ENCODE measurements at places on chromosomes 4 and X. TPM values are rescaled to one million over a fixed set of nuclear protein-coding genes. Genes with fewer than 3 reads are reported as not detected.
A peak's percentile ranks its signal among the peaks of the same experiment; 100 is the strongest.

The DUSP21 gene
- not detected for total RNA-seq

The HAUS7 gene
- total RNA-seq = 18.5 TPM

The ZNF275 gene
- total RNA-seq = 6.5 TPM

The PLAC8 gene
- 2.2 TPM for total RNA-seq

The HAND2 gene
- 151 TPM for total RNA-seq

The LONRF3 gene
- total RNA-seq = 3.0 TPM

The UBE2D3 gene
- 261 TPM for total RNA-seq

The ARMCX4 gene
- 5.3 TPM for total RNA-seq

The PLXNA3 gene
- total RNA-seq = 23.2 TPM

The CCDC120 gene
- total RNA-seq = 1.4 TPM

The TGIF2LX gene
- not detected for total RNA-seq

DNA sequence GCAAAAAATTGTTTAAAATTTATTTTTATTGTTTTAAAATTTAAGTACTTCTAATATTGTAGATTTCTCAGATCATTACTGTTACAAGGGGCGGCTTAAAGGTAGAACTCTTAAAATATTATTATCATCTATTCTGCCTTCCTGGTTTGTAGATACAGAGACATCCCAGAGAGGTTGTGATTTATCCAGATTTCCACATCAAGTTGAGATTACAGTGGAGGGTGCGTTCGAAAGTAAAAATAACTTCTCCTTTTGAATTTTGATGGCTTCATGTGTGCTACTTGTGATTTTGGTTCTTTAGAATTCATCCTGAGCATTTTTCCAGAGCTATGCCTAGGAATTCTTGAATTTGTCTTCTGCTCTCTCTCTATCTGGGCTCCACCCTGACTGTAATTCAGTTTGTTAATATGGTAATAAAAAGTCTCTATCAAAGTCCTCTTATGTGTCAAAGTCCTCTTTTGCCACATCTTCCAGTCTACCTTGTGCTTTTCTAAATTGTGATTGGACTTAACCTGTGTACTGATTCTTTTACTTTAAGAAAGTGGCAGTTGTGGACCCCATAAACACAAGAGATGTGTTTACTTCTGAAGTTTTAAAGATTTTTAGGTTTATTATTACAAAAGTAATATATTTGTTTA lies 37.2 kb downstream of the CLCN3 start:
- no peak for DNase-seq

GRCh38 chr4:106624671-106625070 lies 256.1 kb upstream of the GIMD1 start:
- DNase-seq = no peak

GRCh38 chrX:68363984-68364383 lies 69.3 kb downstream of the OPHN1 start:
- no peak for DNase-seq

DNA sequence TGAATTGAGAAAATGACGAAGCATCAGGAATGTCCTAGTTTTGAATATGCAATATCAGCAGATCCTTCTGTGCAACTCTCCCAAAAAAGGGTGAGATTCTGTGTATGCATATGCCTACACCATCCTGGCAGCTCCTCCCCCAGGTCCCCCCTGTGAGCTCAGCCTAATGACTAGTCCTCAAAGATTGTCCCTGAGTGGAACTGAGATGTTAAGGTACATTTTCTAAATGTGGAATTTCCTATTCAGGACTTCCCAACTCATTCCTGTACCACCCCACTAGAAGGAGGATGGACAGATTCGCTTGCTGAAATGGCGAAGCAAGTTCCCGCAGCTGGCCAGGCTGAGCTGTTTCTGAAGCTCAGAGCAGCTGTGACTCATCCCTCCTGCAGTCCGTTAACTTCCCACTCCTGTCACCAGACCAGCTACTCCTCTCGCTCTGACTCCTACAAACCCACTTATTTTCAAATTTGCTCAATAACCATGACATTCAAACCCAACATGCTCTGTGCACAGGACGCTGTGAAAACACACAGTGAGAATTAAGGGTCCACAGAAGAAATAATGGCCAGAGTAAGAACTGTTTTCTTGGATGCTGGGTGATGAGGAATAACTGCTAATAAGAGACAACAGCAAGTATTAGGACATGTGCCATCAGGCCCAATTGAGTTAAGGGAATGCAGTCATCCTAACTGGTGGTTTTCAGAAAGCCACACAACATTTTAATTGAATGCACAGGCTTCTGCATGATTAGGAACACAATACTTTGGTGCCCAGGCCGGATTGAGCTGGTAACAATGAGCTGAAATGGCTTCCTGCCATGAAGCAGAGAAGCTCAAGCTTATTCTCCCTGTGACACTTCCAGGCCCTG lies 40.0 kb upstream of the IRF2 start:
- DNase-seq = peak; percentile 80

- DNase-seq = no peak
These were observed 236.5 kb downstream of the PARM1 start for GRCh38 chr4:75169427-75169826.

GRCh38 chr4:169271692-169272007 lies 894 bp upstream of the SH3RF1 start:
- DNase-seq = no peak

GRCh38 chr4:90071289-90072235 lies 55.6 kb upstream of the CCSER1 start:
- no peak for DNase-seq

- no peak for DNase-seq
These were observed 14.6 kb downstream of the SMIM20 start for GRCh38 chr4:25928379-25929297.

DNA sequence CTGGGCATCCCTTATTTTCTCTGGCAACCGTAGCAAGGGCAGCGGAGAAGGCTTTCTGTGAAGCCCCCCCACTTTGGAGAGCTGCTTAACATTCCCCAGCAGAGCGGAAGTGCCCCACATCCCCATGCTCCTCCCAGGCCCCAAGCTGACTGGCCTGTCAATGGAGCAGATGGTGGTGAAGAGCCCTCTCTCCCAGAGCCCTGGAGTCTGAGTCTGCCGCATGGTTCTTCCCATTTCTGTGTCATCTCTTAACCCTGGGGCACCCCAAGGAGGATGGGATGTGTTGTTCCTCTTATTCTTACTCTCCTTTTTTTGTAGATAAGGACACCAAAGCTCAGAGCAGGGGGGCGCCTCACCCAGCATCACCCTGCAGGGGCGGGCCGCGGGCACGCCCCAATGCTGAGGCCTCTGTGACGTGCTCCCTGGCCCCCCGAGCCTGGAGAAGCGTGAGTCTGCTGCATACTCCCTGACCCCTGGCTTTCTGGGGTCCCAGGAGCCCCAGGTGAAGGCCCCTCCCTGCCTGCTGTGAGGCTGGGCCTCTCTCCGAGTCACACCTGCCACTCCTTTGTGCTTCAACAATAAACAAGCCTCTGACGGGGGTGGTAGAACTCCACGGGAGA lies 35.9 kb downstream of the ADRA2C start:
- peak; percentile 20 for DNase-seq

- no peak for DNase-seq
These were observed 18.5 kb downstream of the GC start for GRCh38 chr4:71765350-71765749.

DNA sequence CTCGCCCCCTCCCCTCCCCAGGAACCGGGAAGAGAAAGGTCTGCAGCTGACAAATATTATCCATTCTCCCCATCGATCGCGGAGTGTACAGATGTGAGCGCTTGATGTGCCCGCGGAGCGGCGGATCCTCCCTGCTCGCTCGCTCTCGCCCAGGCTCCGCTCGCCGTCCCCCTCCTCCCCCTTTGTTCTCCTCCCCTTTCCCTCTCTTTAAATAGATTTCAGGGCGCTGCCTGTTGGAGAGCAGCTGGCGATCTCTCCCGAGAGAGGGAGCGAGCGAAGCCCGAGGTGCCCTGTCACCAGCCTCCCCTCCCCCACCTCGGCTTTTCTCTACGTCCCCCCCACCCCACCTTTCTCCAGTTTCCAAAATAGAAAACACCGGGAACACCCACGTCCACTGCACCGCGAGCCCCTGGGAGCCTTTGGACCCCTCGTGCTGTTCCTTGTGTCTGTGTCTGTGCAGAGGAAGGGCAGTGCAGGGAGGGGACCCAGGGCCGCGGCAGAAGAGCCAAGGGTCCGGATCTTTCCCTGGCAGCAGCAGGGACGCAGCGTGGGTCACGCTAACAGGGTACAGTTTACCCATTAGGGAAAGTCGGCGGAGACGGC lies 56.6 kb upstream of the BCOR start:
- no peak for DNase-seq

- DNase-seq = no peak
These were observed 37.6 kb downstream of the KIT start for GRCh38 chr4:54695337-54695736.

DNA sequence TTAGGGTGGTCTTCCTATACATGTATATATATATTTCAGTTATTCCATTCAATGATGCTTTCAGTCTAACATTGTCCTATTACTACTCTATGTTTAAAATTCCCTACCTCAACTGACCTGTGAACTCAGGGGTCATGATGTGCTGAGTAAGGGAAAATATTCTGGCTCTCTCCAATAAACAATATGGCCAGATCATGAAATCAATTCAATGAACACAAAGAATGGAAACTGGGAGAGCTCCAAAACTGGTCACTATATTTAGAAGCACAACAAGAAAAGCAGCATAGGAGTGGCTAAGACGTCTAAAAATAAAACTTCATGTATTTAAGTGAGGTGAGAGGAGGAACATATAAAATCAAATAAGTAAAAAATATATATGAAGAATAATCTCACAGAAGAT lies 304.5 kb downstream of the PPP3CA start:
- DNase-seq = no peak

DNA sequence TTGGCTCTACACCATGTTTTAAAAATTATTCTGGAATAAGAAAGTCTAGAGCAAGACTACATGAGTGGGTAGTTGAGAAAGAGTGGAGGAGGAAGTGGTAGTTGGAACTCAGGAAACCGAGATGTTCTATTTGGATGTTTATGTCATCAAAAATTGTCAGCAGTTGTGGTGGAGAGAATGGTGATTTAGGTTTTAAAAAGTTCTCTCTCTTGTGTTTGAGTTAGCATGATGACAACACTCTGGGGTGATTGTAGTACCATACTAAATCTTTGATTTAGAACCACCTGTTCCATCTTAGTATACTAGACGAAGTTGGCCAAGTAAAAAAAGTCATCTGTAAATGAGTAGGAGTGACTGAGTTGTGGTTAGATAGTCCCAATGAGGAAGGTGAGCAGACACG lies 40.7 kb downstream of the KLHL2 start:
- DNase-seq = no peak

GRCh38 chrX:115373308-115373707 lies 83.8 kb downstream of the LUZP4 start:
- no peak for DNase-seq

DNA sequence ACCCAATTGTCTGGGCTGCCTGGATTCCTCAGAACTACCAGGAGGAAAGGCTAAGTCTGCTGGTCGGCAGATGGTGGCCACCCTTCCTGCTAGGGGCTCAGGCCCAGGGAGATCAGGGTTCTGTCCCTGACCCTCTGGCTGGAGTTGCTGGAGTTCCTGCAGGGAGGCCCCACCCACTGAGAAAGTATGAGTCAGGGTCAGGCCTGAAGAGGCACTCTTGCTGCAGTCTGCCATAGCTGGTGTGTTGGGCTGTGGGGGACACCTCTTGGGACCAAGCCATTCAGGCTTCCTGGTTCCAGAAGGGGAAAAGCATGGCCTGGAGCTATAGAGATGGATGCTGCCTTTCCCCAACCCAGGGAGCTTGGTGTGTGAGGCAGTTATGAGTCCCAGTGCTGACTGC lies 40.4 kb upstream of the PCDH18 start:
- DNase-seq = no peak

DNA sequence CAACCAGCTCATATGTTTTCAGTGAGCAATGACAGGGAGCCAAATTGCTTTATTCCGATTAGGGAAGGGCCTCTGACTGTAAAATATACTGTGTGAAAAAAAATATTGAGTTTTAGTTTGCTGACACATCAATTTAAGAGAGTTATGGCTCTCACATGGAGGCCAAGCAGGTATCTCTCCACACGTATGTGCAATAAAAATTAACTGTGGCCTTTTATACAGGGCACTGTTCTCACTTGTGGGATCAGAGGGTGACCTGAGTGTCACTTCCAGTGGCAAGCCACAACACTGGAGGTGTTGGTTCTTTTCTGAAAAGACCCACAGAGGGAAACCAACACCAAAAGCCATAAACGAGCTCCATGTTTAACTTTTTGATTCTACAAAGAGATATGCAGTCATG lies 462.8 kb downstream of the MID1IP1 start:
- no peak for DNase-seq

GRCh38 chr4:24488399-24489164 lies 95.8 kb downstream of the DHX15 start:
- DNase-seq = peak; percentile 77

DNA sequence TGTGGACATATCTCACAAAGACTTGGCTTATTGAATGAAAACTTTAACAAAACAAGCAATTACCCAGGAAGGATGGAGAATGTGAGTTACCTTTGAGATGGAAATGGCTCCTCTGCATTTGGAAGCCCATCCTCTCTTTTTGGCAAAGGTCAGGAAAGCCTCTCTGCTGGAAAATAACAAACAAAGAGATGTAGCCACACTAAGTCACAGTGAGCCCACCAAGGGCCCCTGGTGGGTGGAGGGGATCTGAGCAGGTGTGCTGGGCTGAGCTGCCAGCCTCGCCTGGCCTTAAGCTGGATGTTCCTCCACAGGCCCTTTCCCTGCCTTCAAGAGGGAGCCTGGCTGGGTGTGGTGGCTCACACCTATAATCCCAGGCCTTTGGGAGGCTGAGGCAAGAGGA lies 269.2 kb downstream of the HNRNPD start:
- DNase-seq = no peak

DNA sequence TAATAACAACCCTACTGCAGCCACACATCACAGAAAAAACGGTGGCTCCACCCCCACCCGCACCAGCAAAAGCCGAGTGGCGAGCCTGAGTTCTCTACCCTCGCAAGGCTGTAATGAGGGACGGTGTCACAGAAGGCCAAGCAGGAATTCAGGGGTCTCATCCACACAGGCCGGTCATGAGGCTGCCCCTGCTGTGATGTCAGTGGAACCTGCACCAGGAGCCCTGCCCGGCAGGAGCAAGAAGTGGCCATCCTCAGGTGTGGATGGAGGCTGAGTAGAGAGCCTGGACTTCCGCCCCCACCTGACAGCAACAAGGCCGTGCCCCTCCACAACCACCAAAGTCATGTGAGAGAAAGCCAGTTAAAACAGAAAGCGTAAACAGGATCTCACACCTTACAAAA lies 20.6 kb downstream of the LYAR start:
- DNase-seq = no peak

DNA sequence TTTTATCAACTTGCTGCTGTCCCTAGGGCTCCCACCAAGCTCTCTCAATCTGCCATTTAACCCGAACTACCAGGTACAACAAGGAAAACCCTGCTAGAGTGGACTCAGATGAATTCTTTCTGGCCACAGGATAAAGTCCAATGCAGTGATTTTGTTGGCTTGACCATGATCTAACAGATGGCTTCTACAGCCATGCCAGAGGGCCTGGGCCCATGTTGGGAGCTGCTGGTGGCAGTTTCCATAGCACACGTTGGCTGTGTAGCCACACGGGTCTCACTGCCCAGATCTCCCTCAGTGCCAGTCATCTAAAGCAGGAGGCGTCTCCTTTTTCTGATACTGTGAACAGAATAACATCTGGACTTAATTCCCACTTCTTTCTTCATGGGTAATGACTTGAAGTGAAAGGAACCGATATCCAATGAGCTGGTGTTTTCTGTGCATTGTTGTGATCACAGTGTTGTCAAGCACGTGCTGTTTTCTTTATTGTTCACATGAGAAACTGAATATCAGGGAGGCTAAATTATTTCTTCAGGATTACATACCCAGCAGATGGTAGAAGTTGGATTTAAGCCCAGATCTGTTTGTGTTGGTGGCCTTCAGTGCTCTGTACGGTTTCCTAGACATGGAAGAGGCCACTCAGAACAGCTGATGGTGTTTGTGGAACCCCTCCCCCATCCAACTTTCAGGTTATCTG lies 85.2 kb upstream of the CLCN4 start:
- no peak for DNase-seq

- DNase-seq = no peak
These were observed 198.6 kb downstream of the CENPC start for GRCh38 chr4:67346654-67347053.

Measured in Right ventricle myocardium inferior (tissue), 1 donor.